H1 (cell line): ENCODE measurements at places on chromosomes 6 and 20. TPM values are rescaled to one million over a fixed set of nuclear protein-coding genes. Genes with fewer than 3 reads are reported as not detected.

RALGAPA2 gene
- total RNA-seq, result 23.9 and 25.5 TPM in 2 replicates

SNAP91 gene
- 1.0 and 1.5 TPM in 2 replicates for total RNA-seq

DNA sequence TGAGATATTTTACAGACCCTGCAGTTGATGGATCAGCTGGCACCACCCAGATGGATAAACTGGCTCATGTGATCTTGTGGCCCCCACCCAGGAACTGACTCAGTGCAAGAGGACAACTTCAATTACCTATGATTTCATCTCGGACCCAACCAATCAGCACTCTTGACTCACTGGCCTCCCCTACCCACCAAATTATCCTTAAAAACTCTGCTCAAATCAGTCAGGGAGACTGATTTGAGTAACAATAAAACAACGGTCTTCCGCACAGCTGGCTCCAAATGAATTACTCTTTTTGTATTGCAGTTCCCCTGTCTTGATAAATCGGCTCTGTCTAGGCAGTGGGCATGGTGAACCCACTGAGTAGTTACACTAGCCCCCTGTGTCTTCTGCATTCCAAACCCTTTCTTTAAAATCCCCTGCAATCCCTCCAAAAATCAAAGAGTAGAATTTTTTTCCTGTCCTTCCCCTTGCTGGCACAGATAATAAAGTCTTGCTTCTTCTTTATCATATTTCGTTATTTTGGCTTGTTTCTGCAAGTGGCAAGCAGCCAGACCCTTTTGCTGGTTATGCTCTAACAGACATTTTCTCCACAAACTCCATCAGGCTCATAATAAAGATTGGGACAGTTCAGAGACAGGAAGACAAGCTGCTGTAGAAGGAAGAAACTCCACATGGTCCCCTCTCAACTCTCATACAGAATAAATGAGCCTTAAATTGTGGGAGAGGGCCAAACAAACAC is 48.3 kb downstream of the OR2B6 start:
- DNase-seq, result no peak
- H3K27ac ChIP-seq, result no peak overlapping the region
- no peaks in the 10 kb centered on the region for H3K27me3 ChIP-seq
- no peaks in the 10 kb centered on the region for H3K36me3 ChIP-seq
- peaks cover 17% of the 10 kb centered on the region for H3K4me1 ChIP-seq

GRCh38 chr6:34746104-34746846 is 11.0 kb upstream of the SNRPC start:
- DNase-seq, result no peak
- H3K4me3 ChIP-seq, result no peak overlapping the region
- no peaks in the 10 kb centered on the region for H3K36me3 ChIP-seq
- peaks cover 1% of the 10 kb centered on the region for H3K27me3 ChIP-seq
- H3K4me1 ChIP-seq, result no peaks in the 10 kb centered on the region
- H3K27ac ChIP-seq, result no peak overlapping the region

DNA sequence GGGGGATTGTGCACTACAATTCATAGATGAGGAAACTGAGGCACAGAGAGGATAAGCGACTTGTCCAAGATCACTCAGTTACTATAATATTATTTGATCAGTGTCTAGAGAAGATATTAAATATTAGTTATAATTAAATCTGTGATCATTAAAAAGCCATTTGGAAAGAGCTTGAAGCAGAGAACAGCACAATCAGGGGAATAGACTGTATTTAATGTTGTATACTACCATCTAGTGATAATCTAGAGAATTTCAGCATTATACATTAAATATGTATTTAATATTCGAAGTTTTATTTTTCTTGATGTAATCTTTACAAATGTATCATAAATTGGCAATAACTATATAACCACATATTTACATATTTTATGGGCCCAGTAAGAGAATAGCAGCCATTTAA is 20.1 kb upstream of the MTCL3 start:
- no peak for DNase-seq
- no peaks in the 10 kb centered on the region for H3K4me1 ChIP-seq
- H3K4me3 ChIP-seq, result no peak overlapping the region
- no peaks in the 10 kb centered on the region for H3K27me3 ChIP-seq

DNA sequence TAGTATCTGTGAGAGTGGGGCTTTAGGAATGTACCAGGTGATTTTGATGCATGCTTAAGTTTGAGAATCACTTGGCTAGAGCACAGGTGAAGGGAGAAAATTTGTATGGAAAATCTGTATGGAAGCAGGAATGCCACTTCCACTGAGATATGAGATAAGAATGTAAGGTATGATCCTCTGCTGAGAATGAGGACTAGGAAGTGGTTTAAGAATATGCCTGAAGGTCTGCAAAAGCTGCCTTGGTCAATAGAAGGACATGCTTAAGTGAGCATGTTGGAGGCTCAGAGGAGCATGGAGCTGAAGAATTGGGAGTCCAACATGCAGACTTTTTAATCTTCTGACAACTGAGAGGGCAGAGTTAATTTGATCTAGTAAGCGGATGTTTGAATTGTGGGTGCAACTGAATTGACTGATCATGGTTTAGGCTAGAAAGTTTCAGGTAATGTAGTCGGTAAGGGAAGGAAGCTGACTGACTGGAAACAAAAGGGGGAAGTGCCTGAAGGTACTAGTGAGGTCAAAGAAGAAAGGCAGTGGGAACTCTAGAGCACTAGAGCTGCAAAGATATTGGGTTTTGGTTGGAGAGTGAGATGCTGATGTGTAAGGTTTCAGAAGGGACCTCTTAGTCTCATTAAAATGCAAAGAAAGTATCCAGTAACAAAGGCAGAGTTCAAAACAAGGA is 28.6 kb upstream of the NOTCH4 start:
- H3K4me3 ChIP-seq, result no peak overlapping the region
- H3K4me1 ChIP-seq, result peaks cover 2% of the 10 kb centered on the region; the same call in 1 of the 2 replicates
- H3K27ac ChIP-seq, result no peak overlapping the region
- DNase-seq, result no peak
- H3K27me3 ChIP-seq, result no peaks in the 10 kb centered on the region

GRCh38 chr6:139764498-139764986 is 390.1 kb upstream of the CITED2 start:
- no peak for DNase-seq
- H3K4me1 ChIP-seq, result no peaks in the 10 kb centered on the region
- H3K27me3 ChIP-seq, result no peaks in the 10 kb centered on the region
- H3K4me3 ChIP-seq, result no peak overlapping the region
- H3K36me3 ChIP-seq, result no peaks in the 10 kb centered on the region
- H3K27ac ChIP-seq, result no peak overlapping the region

DNA sequence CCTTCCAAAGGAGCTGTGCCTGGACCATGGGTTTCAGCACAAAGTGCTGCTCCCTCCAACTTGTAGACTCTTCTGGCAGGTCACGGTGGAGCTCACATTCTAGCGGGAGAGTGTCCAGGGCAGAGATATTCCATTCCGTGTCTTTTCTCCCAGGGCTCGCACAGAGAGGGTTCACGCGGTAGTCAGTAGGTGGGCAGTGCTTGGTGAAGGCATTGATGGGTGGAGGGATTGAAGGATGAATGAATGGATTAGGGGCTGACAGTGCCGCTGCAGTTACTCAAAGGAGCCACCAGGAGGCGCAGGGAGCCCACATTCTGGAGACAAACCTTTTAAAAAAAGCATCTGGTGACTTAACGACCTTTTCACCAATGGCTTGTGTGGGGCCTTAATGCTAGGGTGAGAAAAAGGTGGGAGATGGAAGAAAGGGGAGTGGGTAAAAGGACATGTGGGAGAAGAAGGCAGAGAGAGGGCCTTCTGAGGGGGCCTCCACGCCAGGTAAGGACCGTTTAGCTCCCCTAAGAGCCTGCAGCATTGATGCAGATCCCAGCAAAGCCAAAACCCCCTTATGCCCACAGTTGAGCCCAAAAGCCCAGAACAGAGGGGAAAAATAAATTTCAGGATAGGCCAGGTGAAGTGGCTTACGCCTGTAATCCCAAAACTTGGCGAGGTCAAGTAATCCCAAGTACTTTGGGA is 17.5 kb upstream of the FAM110A start:
- H3K36me3 ChIP-seq, result no peaks in the 10 kb centered on the region
- DNase-seq, result peak; percentile 82
- no peaks in the 10 kb centered on the region for H3K27me3 ChIP-seq
- H3K4me1 ChIP-seq, result no peaks in the 10 kb centered on the region
- H3K27ac ChIP-seq, result no peak overlapping the region
- no peak overlapping the region for H3K4me3 ChIP-seq

DNA sequence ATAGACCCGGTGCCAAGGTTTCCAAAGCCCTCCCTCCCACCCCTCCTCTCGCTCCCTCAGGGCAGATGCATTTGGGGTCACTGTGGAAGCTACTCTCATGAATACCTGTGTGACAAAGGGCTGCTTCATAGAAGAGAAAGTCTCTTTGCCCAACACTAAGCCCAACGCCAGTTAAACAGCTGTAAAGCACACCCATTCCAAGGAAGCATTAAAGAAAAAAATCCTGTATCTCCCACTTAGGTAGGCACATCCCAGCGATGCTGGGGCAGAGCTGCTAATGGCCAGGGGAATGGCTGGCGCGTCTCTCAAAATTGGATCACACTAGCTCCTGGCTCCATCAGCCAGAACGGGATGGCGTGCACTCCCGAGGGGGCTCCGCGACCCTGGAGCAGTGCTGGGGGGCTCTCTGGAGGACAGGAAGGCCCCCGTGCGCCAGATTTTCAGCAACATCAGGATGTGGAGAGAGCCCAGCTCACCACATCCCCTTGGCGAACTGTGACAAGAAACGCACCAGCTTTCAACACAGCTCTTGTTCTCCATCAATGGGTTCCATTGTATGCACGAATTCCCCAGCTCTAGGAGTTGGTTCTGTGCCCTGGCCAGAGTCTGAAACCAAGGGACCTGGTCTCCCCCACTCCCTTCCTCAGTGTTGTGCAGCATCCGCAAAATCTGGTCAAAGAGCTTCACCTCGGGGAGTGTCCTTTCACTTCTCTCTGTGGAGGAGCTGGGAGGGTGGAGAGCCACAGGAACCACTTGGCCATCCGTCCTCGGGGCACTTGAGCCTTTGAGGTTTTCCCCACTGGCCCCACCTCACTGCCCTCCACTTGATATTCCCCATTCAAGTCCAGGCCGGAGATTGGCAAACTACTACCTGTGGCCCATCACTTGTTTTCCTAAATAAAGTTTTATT is 74.1 kb downstream of the TFAP2C start:
- H3K27ac ChIP-seq, result no peak overlapping the region
- no peaks in the 10 kb centered on the region for H3K36me3 ChIP-seq
- H3K4me1 ChIP-seq, result no peaks in the 10 kb centered on the region; the same call in 1 of the 2 replicates
- no peaks in the 10 kb centered on the region; the same call in 1 of the 2 replicates for H3K27me3 ChIP-seq
- no peak for DNase-seq
